Kidney epithelial cell (primary cell): ENCODE measurements at places on chromosomes 1 and 21. TPM values are rescaled to one million over a fixed set of nuclear protein-coding genes. Genes with fewer than 3 reads are reported as not detected.

The C1orf174 gene
- 33.1 and 33.3 TPM in 2 replicates for total RNA-seq

The TFF2 gene
- total RNA-seq: not detected in 2 replicates

The NOS1AP gene
- 0.62 and 0.79 TPM in 2 replicates for total RNA-seq

The OR10J1 gene
- not detected in 2 replicates for total RNA-seq

The TNFSF18 gene
- total RNA-seq: not detected in 2 replicates

The NFASC gene
- total RNA-seq: 1.2 and 1.6 TPM in 2 replicates

DNA sequence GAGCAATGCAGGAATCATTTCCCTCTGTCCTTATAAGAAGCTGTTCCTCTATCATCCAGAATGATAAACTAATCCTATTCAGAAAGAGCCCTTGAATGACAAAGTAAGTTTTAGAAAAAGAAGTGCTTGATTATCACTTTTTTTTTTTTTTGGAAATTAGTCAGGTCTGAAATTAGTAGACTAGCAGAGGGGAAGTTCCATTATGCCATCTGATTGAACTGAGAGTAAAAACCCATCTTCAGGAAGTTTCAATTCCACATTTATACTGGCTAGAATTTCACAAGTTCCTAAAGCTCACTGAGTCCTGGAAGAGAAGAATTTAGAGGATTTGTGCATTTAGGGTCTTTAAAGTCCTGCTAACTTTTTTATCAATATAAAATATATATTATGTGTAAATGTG lies 128.8 kb upstream of the COA6 start:
- no peak for DNase-seq

GRCh38 chr1:30319765-30320580 lies 403.4 kb downstream of the MATN1 start:
- DNase-seq: no peak

DNA sequence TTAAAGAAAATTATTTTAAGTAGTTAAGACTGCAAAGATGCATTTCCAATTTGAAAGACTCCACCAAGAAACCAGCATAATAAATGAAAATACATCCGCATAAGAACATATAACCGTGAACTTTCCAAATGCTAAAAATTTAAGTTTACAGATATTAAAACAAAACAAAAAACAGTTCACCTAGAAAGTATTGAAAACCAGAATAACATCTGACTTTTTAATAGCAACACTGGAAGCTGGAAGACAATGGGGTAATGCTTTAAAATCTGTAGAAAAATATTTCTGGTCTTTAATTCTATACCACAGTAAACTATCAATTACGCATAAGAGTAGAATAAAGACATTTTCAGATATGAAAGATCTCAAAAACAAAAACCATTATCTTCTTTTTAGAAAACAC lies 79.3 kb upstream of the COL24A1 start:
- no peak for DNase-seq

DNA sequence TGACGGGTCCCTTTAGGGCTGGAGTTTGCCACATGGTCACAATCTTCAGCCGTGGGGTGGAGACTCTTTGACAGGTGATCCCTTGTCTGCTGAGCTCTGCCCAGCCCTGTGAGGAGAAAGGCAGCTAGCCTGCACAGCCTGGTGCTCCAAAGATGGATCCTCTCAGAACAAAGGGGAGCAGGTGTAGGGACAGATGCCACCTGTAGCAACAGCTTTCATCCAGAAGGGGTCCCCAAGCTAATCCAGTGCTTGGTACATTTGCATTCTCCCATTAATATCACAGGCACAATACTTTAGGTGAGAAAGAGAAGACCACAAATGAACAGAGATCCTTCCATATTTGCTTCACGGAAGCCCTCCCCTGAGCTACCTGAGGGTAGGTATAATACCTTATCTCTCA lies 93.2 kb downstream of the CCDC185 start:
- DNase-seq: no peak

- DNase-seq: no peak
Measured at GRCh38 chr1:64664299-64664698, 80.6 kb upstream of the RAVER2 start.

DNA sequence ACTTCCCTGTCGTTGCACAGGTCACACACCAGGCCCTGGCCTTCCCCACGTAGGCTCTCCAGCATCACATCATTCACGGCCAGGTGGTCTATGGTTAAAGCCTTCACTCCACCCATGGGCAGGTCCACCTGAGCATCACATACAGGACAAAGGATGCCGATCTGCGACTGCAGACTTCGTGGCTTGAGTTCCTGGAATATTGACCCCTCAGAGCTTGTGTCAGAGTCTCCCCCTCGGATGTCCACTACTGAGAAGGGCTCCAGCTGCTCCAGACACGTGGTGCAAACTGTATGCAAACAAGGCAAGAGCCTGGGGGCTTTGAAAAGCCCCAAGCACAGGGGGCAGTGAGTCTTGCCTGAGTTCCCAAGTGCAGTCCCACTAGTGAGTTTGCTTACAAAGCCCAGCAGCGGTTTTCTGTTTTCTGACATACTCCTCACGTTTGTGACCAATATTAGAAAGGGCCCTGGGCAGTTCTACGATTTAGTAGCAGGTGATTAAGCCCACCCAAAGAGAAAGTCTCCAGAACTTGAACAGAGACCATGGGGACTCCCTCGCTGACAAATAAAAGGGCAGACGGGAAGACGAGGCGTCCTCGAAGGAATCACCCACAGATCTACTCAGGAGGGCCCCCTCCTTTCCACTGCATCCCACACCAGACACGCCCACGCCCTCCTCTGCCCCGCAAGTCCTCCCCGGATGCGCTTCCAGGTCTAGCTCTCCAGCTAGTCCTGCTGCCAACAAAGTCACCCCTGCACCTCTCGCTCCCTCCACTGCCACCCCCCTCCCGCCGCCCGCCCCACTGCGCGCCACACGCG lies 568 bp downstream of the TRIM45 start:
- DNase-seq: no peak

DNA sequence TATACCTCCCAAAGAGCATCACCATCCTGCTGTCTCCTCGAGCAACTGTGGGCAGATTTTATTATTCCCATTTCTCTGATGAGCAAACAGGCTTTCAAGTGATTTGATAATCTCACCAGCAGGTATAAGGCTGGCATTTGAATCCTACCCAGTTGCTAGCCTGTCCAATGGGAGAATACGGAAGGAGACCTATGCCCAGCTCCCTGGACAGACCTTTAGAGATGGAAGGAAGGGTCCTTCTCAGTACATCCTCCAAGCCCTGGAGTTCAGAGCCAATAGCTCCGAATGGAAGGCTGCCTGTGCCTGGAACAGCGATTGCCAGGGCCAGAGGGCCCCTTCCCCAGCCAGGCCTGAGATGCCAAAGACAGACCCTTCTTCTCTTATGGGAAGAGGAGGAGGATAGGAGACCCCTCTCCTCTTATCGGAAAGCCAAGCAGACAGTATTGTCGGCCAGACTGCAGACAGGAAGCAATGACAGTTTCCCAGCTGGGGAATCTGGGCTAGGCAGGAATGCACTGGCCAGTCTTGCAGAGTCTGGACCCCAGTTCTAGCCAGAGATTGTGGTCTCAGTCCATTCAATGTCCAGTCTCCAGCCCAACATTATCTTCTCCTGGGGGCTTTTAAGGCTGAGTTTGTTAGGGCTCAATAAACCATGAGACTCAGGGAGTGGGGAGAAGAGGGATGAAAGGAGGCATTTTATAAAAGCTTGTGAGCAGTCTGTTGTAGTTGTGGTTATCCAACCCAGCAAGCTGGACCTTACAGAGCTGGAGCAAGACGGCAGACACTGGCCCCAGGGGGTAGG lies 2.0 kb downstream of the IFFO2 start:
- DNase-seq: no peak

GRCh38 chr1:157776971-157777391 lies at the start of gene FCRL2:
Gene FCRL2, minus strand, starts transcription at chr1:157777132. Its CDS starts 59 bp downstream, at chr1:157777073.
- DNase-seq: no peak

GRCh38 chr21:23809573-23809972 lies 1797.7 kb downstream of the MRPL39 start:
- no peak for DNase-seq

- no peak for DNase-seq
Measured at GRCh38 chr1:66546047-66546810, 12.3 kb downstream of the SGIP1 start.

DNA sequence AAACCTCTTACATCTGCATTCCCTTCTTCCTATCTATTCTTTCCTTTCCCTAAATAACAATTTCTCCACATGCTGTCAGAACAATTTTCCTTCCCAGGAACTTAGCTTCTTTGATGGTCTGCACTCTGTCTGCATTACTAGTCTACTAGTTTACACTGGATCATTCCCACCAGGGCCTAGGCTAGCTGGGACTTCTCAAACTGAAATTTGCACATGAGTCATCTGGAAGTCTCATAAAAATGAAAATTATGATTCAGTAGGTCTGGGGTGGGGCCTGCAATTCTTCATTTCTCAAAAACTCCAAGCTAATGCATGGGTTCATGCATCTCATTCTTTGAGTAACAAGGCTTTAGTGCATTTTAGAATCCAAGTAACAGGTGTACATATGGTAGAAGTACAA lies 74.2 kb downstream of the GABPA start:
- no peak for DNase-seq

DNA sequence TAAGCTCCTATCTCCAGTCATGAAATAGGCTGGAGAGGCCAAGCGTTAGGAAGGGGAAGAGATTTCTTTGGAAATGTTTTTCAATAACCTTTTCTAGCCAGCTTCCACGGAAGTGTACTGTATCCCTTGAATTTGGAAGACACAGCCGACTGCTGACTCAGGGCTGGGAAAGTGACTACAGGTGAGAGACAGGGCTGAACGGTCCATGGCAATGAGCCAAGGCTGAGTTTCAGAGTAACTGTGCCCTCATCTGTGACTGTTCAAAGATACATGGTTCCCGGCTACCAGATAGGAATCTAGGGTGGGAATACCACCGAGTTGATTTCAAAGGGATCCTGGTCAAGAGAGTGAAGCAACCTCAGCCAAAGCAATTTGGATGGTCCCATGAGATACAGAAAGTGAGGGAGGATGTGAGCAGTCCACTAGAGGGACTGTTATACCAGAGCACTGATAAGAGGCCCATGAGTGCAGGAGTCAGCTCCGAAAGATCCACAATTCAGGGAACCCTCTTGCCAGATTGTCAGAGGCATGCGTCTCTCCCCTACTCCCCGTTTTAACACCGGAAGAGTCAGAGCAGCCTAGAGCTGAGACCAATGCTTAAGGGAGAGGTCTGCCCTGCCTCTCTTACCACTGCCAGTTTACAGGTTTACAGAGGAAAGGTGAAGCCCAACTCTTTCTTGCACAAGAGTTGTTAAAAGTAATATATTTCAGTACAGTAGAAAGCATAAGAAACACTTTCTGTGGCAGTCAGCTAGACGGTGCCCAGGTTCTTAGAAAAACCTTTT lies 3.2 kb upstream of the KRTAP19-8 start:
- no peak for DNase-seq

DNA sequence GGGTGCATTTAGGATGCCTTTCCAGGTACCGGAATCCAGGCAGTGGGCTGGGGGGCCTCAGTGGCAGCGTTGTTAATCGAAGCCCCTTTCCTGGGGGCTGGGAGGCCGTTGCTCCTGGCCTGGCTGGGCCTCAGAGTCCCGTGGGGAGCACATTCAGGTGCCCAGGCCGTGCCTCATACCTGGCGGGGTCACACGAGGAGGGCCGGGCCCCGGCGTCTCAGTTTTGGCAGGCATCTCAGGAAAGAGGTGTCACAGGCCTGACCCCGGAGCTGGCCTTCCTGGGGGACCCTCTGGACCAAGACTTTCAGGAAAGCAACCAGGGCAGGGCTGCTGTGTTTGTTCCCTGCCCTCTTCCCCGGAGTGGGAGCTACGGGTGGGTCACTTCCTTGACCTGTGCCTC lies 4.1 kb downstream of the NBL1 start:
- no peak for DNase-seq

GRCh38 chr1:11400155-11400554 lies 78.8 kb upstream of the DISP3 start:
- no peak for DNase-seq

DNA sequence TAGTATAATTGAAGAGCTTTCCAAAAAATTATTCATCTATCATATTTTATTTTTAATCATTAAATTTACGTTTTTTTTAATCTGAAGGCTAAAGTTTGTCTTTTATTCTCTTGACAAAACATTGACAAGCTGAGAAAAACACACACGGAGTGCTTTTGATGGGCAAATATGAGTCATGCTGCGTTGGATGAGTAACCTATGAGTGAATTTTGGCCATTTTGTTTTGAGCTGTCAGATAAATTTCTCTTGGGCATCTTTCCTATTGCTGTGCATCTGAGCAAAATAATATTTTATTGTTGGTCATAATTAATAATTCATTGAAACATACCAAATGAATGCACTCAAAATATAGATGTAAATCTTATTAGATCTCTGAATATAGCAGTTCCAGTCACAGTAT lies 1144.1 kb upstream of the ADGRL2 start:
- DNase-seq: no peak

GRCh38 chr1:19557609-19558051 lies 72.3 kb upstream of the CAPZB start:
- no peak for DNase-seq
